ENCODE measurements at places on chromosomes 1 and 21.

DNA sequence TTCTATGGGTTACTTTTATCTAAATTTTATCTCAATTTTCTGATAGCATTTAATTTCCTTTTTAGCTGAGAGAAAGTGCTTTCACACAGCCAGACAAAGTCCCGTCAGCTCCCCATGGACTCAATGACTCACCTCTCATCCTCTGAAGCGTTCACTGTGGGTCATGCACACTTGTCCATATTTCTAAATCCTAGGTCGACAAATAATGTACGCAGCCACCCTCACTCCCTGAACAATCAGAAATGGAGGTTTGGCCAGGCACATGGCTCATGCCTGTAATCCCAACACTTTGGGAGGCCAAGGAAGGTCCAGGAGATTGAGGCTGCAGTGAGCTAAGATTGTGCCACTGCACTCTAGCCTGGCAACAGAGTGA lies 42.4 kb upstream of the COA6 start:
- DNase-seq = no peak

DNA sequence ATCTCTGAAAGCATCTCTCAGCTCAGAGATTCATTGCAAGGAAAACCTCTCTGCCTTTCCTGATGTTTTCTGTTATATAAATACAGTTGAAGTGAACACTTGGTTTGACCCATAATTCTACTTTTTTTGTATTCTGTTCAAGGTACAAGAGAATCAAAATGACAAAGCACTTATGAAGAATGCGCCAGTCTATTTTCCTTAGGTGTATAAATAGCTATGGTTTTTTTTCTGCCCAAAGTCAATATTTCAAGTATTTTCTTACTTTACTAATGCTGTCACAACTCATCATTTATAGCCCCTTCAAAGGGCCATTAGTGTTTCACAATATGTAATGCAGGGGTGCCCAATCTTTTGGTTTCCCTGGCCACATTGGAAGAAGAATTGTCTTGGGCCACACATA lies 142.5 kb upstream of the C1orf105 start:
- DNase-seq = no peak

DNA sequence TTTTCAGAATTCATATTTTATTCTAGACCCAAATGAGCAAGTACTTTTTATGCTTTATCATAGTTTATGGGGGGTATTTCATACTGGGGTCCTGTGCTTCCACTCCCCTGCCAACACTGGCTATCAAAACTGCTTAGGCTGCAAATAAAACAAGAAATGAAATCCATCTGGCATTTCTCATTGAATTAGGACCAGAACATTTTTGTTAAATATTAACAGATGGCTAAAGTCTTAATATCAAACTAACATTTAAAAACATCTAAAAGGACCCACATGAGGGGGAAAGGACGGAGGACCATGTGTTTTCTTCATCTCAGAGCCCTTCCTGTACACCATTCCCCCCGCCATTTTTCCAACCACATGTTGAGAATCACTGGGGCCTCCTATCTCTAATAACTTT lies 167.5 kb upstream of the C1orf105 start:
- no peak for DNase-seq

DNA sequence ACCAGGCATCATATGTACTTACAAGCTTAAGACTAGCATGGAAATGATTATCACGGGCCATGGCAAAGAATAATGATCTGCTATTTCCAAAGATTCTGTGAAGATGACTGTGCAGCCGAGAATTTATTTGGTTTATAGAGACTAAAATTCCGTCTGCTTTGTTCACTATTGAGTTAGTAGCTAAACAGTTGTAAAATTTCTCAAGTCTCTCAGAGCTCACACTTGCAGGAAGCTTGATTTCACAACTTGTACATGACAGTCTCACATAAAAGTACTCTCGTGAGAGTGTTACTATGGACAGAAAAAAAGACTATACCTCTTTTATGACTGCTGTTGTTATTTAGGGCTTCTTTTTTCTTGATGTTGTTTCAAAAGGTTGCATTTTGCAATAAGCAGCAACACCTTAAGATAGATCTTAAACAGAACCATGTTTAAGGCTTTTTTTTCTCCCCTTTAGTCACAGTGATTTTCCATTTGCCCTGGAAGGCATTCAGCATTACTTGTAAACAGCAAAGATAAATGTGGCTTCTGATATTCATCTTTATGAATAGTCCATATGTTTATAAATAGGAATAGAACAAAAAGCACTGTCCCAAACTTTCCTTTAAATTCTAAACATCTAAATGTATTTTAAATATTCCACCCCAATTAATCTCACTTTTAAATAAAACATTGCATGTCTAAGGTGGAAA lies 24.8 kb downstream of the ST6GALNAC5 start:
- DNase-seq = no peak

DNA sequence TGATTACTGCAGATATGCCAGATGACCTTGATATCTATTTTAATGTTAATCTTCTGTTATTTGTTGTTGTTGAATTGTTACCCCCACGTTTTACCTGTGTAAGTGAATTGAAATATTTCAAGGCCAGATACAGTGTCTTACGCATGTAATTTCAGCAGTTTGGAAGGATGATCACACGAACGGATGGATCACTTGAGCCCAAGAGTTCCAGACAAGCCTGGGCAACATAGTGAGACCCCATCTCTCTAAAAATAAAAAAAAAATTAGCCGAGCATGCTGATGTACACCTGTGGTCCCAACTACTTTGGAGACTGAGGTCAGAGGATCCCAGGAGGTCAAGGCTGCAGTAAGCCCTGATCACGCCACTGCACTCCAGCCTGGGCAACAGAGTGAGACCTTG lies 32.2 kb downstream of the SDCCAG8 start:
- DNase-seq = no peak

GRCh38 chr1:157968508-157968907 lies 24.9 kb upstream of the KIRREL1 start:
- DNase-seq = no peak

Data from stimulated activated CD8-positive, alpha-beta memory T cell treated with anti-CD3 and anti-CD28 coated beads, Interleukin-15, amount 100 ng/mL, for 4 hours (primary cell).